Activated T-helper 1 cell treated with anti-CD3 and anti-CD28 coated beads, Interleukin-2, amount 50 U/mL, for 16 hours (primary cell): ENCODE measurements at places on chromosomes 4 and X.

- no peak for DNase-seq
Measured at GRCh38 chrX:72393836-72394517, 88.3 kb upstream of the CITED1 start.

- no peak for DNase-seq
Measured at GRCh38 chrX:96480081-96480480, 204.6 kb upstream of the DIAPH2 start.

DNA sequence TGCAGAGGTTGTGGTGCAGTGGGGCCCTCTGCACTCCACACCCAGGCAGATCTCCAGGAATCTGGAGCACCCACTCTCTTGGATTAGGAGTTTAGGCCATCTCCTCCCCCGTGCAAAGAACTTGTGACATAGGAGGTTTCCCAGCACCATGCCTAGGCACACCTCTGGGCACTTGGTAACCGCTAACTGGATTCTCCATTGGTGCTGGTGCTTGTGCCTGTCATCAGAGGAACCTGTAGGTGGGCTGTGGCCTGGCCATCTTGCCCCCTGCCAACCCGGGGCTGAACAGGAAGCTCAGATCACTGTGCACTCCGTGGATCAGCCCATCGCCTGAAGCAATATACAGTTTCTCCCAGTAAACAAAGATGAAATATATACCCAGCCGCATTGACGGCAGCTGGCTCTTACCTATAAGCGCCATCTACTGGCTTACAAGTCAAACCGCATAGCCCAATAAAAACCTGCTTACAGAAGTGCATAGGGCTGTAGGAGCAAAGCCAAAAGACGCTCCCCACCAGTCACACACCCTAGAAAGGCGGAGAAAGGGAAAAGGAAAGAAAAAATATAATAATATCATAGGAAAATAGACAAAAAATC is 19.1 kb upstream of the TEX13B start:
- DNase-seq, result no peak

GRCh38 chr4:57405359-57405758 is 295.2 kb upstream of the IGFBP7 start:
- no peak for DNase-seq

DNA sequence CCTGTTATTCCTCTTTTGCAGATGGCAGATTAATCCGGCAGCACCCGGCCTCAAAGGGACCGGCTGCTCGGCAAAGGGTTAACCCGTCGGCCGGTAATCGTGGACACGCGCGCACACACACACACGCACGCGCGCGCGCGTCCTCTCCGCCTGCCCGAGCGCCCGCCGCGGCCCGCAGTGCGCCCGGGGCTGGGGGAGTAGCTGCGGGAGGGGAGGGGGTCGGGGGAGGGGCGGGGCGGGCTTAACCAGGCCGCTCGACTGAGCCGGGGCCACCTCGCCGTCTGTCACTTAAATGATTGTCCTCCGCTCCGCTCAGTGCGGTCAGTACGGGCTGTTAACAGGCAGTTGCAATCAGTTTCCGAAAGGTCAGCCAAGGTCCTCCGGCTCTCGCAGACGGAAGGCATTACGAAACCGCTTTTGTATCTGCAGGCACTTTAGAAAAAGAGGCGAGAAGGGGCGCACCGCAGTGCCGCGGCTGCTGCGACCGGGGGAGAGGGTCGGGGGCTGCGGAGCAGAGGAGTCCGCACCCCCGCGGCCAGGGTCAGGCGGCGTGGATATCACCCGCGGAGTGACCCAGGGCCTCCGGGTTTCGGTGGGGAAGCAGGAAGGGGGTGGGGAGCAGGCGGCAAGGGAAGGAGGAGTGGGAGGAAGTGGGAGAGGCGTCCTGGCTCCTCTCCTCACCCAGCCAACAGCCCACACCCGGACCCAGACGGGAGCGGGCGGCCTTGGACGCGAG is 57.3 kb upstream of the BCOR start:
- DNase-seq, result no peak

DNA sequence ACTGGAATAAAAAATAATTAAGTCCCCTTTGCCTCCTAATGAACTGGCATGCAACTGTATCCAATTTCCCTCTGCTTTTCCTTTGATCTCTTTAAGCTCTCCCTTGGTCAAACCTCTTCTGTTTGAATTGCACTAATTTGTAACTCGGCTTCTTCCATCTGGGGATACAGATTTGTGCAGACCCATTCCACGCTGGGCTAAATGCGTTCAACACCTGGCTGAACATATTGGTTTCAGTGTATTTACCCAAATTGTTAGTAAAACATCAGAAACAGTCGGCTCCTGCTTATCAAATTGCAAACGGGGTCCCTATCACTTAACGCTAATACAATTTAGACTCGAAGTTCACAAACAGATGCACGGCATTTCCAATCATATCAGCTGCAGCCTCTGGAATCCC is 124.9 kb upstream of the TAPT1 start:
- DNase-seq, result no peak

DNA sequence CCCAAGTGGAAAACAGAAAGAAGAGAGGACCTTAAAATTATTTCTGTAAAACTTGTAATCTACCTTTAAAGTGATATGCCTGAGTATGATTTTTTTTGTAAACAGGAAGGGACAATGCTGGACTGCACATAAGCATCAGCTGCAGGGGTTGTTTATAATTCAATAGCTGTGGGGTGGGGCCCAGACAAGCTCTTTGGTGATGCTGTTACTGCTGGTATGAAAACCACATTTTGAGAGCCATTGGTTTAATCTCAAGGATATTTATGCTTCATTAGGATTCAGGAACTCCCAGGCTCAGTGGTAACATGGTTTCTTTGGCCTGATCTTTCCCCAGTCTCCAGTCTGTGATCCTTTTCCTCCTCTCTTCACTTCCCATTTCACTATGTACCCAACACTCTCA is 34.3 kb upstream of the GRPR start:
- DNase-seq, result no peak

DNA sequence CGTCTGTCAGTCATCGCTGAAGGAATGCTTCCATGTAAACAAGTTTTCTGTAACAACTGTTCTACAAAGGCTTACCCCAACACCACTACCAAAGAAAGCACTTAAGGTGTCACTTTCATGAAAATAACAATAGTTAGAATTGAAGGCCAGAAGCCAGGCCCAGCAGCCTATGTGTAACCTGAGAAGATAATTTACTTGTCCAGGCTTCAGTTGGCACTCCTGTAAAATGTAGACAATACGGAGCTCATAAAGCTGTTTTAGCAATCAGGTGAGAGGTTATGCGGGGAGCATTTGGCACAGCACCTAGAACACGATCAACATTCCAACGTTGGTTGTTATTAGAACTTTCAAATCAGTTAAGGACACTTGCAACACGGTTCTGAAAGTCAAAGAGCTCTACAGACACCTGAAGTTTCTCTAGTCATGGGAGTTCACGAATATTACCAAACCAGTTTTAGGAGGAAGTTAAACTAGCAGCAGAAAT is 15.7 kb downstream of the ADGRA3 start:
- no peak for DNase-seq

DNA sequence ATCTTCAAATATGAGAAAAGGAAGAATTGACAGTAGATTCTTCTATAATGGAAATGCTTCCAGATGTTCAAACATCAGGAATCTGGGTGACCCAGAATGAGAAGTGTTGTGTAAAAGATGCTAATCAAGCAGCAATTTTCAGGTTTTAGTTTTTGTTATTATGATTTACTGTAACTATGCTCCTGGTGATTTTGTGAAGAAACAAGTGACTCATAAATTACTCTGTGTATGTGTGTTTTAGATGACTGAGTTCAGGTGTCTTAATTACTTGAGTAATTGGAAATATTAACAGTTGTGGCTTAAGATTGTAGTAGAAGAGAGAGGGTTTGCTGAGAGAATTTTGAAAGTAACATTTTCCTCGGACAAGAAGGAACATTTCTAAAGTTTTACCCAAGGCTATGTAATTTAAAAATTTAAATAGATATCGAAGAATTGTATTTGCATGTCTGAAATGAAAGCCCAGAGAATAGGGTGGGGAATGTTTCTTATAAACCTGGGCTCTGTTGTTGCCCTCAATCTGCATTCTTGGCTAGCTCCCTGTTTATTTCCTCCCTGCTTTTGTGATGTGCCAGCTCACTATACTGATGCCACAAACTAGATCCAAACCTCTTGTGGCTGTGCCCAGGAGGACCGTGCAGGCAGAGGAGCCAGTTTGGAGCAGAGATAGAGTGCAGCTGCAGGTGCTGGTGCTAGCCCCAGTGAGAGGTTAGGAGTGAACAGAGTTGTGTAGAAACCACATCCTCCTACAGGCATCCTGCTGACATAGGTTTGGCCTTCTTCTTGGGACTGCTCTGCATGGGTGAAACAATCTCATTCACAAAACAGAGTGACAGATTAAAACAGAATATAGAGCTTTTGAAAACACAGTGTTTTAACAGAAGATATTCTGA is 25.4 kb upstream of the TNIP3 start:
- DNase-seq, result peak; percentile 5

DNA sequence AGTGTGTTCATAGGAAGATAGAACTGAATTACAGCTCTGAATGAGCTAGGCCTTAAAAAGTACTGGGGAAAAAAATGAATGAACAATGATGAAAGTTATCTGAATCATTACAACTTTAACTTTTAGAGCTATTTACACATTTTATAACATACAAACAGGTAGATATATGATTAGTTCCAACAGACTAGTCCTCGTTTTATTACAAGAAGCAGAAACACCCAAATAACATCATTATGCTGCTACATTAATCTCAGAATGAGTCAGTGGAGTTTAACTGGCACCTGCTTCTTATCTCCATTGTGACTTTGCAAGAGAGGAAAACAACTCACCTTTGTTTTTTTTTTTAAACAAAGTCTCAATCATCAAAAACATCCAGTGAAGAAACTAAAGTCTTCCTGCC is 15.2 kb downstream of the ATP8A1 start:
- no peak for DNase-seq

GRCh38 chr4:79917246-79917645 is 155.8 kb downstream of the ANTXR2 start:
- DNase-seq, result no peak

DNA sequence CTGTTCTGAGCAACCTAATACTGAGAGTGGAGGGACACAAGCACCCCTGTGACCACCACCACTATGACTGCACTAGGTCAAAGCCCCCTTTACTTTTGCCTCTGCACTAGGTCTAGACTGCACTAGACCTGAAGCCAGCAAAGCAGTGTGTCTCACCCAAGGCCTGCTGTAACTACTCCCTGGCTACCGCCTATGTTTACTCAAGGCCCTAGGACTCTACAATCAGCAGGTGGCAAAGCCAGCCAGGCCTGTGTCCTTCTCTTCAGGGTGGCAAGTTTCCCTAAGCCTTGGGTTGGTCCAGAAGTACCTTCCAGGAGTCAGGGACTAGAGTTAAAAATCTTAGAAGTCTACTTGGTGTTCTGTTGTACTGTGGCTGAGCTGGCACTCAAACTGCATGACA is 15.9 kb downstream of the RAB33B start:
- no peak for DNase-seq

DNA sequence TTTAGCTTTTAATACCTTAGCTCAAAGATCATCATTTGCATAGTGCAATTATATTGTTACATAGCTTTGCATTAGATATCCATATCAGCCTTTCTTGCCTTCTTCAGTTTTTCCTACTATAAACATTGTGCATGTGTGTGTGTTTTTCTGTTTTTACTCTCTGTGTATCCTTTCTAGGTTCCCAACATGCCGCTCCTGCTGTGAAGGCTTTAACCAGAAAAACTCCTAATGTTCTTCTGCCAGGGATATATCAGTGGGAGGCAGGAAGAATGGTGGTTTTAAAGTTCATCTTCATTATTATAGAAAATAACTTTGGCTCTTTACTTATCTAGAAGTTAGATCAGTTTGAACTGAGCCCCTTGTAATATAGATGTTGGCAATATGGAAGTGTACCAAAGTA is 61.2 kb downstream of the CPE start:
- DNase-seq, result no peak

GRCh38 chr4:110442309-110442708 is 33.6 kb upstream of the ENPEP start:
- DNase-seq, result no peak

GRCh38 chr4:77538144-77538543 is 67.5 kb upstream of the CXCL13 start:
- DNase-seq, result no peak

- DNase-seq, result no peak
Measured at GRCh38 chrX:10444204-10444603, 176.2 kb downstream of the MID1 start.

DNA sequence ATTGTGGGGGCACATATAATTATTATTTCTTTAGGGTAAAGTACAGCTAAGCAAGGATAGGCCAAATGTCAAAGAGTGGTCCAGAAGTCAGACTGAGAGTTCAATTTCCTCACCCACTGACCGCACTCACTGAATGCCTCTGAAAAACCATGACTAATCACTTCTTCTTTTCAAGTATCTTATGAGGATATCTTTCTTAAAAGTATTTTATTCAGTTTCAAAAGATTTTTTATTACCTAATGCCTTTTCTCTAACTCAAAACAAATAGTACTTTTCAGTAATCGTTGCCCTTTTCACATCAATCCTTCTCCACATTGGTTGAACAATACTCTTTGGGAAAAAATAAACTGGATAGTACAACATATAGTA is 61.7 kb upstream of the CAMK2D start:
- no peak for DNase-seq

DNA sequence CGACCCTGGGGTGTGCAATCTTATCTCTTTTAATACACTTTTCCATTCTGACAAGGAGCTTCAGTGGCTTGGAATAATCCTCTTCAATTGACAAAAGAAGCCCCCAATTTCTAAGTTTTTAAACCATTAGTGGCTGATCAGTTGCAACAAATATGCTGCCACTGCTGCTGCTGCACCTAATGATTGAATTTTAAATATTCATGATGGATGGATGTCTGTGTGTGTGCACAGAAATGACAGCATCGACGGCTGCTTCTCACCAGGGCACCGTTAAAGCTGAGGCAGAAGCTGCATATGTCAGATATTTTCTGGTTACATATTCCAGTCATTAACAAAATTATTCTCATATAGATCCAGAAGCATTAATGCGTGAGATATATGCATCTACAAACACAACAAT is 182.4 kb downstream of the MGST2 start:
- no peak for DNase-seq

DNA sequence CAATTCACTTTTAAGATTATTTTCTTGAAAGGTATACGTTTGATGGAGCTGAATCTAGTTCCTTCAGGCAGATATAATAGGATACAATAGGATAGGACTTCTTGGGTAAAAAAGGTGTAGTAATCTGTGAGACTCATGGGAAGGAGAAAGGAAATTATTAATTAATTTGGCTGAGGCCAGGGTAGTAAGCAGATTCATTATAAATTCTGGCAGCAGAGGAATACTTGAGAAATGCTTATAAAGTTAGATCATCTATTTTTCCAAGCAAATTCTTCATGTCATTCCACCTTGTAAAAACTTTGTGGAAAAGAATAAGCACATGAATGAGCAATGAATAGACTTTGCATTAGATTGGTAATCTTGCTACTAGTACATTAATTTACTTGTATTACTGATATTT is 46.9 kb downstream of the GYPE start:
- DNase-seq, result no peak

DNA sequence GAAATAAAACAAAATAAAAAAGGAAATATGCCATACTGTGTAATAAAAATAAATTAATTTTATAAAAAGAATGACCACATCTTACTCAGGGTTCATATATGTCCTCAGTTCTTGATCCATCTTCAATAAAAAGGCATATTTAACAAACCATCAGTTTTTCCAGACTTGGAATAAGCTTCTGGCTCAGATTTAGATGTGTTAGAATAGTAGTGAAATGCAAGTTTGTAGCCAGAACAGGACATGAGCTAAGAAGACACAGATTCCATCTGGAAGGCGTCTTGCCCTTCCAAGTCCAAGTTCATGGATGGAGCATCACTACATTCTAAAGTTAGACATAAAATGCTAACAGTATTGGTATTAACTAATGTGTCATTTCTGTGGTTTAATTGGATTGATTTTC is 10.3 kb upstream of the LSM6 start:
- no peak for DNase-seq
